ENCODE measurements at places on chromosomes 12 and 14.

DNA sequence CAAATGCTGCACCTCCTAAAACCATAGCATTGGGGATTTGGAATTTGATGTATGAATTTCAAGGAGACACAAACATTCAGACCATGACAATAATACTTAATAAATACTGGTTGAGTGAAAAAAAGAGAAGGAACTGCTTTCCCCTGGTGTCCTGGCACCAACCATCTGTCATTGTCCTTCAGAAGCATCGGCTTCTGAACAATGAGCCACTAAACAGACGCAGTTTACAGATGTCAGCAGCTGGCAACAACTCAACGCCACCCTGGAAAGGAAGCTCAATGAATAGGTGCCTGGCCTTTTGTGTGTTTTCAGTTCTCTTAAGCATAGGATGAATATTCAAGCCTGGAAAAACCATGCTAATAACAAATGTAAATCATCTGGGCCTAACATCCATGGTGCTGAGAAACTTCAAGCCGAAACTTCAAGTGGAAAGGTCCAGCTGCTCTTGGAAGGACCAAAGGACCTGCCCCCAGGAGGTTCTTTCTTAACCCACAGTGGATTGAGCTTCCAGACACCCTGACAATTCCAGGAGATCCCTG, 101.3 kb downstream of the WIF1 start:
- no peak for DNase-seq

DNA sequence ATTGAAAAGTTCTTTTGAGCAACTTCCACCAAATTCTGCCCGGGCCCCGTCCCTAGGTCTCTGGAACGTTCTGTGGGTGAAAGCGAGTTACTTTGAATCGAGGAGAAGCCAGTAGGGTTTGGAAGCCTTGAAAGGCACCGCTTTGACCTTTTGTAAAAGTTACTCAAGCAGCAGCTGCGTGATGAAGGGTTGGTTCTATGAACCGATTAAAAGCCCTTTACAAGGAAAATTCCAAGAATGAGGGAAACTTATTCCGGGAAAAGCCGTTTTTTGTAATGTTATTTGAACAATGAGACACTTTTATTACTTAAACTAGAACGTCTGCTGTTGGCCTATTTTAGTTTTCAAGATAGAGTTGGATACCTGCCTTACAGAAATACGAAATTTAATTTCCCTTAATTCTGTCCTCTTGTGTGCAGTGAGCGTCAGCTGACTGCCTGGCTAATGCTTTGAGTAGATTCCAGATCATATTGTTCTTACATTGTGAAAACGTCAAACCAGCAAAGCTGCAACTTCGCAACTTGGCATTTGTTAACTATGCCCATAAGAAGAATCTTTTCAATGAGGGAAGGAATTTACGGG, 906 bp downstream of the LARP4 start:
- DNase-seq: peak; percentile 85

GRCh38 chr12:119230807-119231206, 52.1 kb downstream of the HSPB8 start:
- no peak for DNase-seq

DNA sequence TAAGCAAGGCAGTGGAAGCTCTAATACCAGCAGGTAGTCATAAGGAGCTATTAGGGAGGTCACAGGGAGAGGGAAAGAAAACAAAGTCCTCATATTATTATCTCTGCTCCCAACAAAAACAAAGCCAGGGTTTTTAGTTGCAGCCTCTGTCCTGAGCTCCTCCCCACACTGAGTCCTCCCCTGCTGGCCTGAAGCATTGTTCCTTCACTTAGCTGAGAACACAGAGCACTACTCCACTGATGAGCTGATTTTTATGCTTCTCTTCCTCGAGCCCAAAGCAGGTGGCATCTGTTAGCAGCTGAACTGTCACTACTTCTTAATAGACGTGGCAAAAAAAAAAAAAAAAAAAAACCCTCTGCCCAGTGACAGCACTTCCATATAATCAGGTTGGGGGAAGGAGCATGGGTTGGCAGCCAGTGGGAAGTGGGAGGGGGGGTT, 10.5 kb upstream of the STAC3 start:
- DNase-seq: no peak

GRCh38 chr12:107440606-107441005, 245.0 kb upstream of the PWP1 start:
- no peak for DNase-seq

DNA sequence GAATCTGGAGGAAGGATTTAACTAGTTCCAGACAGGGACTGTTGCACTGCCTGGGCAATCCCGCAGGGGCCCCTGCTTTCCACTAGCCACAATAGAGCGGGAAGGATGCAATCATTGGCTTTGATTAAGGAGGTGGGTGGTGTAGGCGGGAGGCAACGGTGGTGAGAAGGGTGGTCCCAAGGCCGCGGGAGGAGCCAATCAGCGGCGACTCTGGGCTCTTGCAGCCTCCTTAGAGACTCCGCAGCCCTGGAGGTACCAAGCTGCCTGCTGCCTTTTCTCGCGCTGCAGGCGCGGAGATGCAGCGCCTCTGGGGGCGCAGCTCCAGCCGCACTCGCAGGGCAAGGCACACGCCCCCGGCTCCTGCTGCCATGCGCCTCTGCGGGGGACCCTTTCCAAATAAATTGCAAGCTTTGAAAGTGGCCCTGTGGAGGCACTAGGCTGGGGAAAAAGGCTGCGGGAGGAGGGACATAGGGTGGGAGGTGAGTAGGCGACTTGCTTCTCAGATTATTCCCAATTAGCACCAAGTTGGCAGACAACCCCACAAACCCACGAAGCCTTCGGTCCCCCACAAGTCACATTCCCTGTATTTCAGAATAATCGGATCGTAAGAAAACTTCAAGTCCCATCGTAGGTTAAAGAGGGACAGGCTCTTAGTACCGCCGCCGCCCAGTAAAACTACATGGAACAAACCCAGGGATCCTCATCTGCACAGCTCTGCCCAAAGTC, 858 bp upstream of the KCNA1 start:
- no peak for DNase-seq

DNA sequence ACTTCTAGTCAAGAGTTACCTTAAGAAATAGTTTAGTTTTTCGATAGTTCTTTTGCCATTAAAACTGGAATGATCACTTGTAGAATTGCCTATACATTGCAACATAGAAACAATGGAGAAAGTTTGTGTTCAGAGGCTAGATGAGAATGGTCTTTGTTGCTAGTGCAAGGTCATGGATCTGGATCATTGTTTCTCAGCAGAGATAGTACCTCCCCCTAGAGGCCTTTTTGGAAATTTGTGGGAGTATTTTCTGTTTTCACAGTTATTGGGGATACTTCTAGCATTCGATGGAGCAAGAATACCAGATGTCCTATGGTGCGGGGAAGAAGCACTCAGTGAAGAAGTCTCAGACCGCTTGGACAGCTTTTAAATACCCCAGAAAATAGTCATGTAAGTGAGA, 138.8 kb upstream of the HMGA2 start:
- peak; percentile 67 for DNase-seq

DNA sequence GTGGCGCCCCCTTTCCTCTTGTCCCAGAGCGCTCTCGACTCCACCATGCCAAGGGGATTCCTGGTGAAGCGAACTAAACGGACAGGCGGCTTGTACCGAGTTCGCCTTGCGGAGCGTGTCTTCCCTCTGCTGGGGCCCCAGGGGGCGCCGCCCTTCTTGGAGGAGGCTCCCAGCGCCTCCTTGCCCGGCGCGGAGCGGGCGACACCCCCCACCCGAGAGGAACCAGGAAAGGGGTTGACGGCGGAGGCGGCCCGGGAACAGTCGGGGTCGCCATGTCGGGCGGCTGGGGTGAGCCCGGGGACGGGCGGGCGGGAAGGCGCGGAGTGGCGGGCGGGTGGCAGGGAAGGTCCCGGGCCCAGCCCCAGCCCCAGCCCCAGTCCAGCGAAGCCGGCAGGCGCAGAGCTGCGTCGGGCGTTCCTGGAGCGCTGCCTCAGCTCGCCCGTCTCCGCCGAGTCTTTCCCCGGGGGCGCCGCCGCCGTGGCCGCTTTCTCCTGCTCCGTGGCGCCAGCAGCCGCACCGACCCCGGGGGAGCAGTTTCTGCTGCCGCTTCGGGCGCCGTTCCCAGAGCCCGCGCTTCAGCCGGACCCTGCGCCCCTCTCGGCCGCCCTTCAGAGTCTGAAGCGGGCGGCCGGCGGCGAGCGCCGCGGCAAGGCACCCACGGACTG, 376 bp downstream of the INSM2 start:
- DNase-seq: peak; percentile 21

DNA sequence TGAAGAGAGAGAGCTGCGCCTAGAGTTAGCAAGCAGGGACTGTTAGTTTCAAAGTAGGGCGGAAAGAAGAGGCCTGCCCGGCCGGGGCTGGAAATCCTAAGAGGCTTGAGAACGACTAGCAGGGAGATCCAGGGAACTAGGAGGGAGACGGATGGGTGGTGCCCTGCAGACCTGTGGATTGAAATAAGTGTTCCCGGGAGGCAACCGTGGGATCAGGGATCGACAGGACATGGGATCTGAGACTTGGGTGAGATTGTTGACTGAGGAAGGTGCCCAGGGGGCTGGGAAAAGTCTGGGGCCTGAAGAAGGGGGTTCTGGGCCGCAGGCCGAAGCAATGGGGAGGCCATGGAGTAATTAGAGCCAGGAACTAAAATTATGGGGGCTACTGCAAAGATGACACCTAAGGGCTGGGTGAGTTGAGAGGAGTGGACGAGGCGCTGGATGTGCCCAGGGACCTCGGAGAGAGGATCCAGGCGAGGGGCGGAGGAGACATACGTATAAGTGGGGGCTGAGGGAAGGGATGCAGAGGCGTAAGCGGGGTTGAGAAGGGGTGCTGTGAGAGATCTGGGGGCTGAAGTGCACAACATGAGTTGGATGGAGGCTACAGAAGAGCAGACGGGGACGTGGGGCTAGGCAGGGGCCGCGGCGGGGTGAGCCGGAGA, 635 bp downstream of the LTA4H start:
- DNase-seq: peak; percentile 41

DNA sequence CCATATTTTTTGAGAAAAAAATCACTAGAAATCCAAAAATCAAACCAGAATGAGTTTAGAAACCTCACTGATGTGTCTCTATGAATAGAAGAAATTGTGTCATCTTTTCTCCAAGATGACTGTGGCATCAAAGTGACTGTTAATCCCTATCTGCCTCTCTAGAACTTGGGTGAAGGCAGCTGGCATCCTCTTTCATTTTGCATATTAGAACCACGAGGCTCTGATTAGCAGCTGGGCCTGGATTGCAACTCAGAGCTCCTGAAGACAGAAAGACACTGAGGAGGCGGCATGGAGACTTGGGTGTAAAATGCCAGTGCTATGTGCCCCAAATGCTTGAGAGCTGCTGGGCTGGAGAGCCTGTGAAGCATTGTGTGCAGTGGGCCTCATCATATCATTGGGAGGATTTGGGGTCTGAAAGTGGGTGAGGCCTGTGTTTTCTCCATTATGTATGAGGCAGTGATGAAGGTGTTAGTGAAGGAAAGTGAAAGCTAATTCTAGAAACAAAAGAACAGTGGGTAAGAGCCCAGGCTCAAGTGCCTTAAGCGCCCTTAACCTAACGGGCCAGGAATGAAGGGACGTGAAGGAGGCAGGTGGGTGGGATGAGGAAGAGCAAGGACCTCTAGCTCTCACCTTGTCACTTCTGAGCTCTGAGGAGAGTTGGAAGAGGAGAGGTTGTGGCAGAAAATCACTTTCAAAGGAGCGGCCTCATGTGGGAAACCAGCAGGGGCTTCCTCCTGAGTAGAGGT, 26.2 kb downstream of the NKX2-8 start:
- DNase-seq: no peak

- peak; percentile 9 for DNase-seq
These were observed 455.0 kb upstream of the TMEM132C start for GRCh38 chr12:127811988-127812387.

DNA sequence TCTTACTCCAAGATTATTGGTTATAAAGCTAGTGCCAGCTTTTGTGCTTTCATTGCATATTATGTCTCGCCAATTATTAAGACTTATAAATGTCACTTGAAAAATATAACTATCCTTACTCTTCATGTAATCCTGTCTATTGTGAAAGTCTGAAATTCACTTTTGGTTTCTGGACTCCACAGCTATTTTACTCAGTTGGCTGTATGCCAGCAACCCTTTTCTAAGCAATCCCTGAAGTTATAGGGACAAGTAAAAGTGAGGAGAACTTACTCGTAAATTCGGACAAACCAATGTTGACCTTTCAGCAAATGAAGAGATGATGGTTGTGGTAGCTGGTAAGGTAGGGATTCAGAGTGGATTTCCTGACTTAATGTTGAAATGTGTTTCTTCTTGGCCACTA, 196.3 kb downstream of the NPAS3 start:
- DNase-seq: no peak

- DNase-seq: no peak
These were observed 10.9 kb downstream of the CTDSP2 start for GRCh38 chr12:57835366-57836288.

GRCh38 chr12:57240926-57241401, 10.0 kb downstream of the STAC3 start:
- DNase-seq: no peak

DNA sequence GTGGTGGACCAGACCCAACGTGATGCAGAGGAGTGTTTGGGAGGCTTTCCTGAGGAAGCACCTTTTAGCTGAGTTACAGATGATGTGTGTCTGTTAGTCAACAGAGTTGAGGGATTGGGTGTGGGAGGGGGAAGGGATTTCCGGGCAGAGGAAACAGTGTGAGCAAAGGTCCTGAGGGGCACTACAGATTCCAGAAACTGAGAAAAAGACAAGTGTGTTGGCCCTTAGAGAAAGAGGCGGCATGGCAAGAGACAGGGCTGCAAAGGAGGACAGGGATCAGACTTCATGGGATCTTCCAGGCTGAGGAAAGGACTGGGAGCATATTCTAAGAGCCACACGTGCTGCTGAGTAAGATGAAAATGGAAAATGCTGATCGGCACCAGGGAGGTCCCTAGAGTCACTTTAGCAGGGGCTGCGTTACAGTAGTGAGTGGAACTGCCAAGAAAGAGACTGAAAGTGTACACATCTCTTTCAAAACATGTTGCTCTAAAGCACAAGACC, 9.4 kb upstream of the RPS6KL1 start:
- peak; percentile 59 for DNase-seq

DNA sequence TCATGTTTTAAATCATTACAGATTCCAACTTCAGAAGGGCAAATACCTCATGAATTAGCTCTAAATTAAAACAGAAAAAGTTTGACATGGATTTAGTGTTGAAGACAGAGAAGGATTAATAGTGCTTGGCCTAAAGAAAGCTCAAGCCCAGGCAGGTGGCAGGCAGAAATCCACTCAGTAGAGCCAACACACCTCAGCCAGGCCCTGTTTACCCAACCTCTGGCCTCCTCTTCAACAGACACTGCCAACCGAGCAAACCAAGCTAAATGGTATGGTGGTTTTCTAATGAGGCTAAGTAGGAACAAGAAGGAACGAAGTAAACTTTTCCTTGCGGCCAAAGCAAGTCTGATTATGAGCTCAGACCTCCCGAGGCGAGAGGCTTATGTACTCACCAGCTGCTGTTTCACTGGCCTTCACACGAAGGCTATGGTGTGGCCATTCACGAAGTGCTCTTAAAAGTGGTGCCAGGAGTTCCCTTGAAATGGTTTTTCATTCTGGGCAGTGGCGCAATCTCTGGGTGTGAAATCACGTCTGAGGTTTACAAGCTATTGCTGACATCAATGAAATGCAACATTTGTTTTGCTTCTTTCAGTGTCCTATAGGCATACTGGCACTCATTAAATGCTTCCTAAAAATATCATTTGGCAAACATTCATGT, 124.1 kb upstream of the LGR5 start:
- no peak for DNase-seq
